ENCODE measurements at places on chromosomes 6 and 20. TPM values are rescaled to one million over a fixed set of nuclear protein-coding genes. Genes with fewer than 3 reads are reported as not detected.

- H3K27ac ChIP-seq = peak overlapping the region; percentile 93
- H3K4me1 ChIP-seq = peaks cover 31% of the 10 kb centered on the region
- H3K27me3 ChIP-seq = no peaks in the 10 kb centered on the region
- no peak for DNase-seq
- peak overlapping the region; percentile 81 for H3K4me3 ChIP-seq
Observed at GRCh38 chr20:63956664-63957003, 418 bp upstream of the UCKL1 start.

DNA sequence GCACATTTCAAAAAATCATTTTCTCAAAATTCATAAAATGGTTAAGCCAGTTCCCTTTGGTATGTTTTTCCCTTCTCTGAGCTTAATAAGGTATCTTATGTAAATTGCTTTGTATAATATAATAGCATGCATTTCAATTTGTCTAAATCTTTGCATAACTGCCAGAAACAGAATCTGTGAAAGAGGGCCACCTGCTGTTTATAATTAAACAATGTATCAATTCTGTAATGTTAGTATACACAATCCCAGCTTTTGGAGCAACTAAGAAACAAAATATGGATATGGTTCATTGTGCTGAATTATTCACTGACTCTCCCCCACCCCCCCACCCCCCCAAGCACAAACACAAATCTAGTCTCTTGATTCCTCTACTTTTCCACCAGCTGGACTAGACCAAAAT lies 54.8 kb downstream of the GPX5 start:
- no peak overlapping the region for H3K4me3 ChIP-seq
- H3K36me3 ChIP-seq = no peaks in the 10 kb centered on the region
- H3K27me3 ChIP-seq = peaks cover 25% of the 10 kb centered on the region
- no peaks in the 10 kb centered on the region for H3K4me1 ChIP-seq

DNA sequence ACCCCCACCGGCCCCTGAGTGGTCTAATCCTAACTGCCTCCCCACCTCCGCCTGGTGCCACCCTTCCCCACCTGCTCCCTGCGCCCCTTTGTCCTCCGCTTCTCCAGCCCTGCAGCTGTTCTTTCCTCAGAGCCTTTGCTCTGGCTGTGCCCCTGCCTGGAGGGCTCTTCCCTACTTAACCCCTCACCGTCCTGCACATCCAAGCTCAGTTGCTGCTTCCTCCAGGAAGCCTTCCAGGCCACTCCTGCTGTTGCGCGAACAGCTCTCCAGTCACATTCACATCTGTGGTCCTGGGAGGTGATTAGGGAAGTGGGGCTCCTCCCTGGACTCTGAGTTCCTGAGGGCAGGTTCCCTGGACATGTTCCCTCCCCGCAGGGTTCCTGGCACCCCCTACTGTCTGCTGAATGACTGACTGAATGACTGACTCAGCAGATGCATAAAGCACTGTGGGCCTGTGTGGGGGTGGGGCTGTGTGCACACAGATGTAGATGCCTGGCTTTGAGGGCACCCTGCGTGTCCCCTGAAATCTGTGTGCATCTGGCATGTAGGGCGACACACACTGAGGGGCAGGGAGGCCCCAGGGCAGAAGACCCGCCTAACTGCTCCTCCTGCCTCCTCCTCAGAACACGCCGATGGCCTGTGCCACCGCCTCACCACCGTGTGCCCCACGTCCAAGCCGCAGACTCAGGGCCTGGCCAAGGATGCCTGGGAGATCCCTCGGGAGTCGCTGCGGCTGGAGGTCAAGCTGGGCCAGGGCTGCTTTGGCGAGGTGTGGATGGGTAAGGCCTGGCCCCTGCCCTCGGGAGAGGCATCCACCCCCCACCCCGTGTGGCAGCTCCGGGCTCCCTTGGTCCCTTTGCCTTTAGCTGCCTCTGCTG lies 51.4 kb downstream of the SRC start:
- no peak overlapping the region for H3K4me3 ChIP-seq
- no peak overlapping the region for H3K27ac ChIP-seq
- no peak for DNase-seq
- H3K4me1 ChIP-seq = no peaks in the 10 kb centered on the region
- H3K36me3 ChIP-seq = no peaks in the 10 kb centered on the region

GRCh38 chr6:45426251-45426650 lies 48.5 kb upstream of the SUPT3H start:
- H3K27ac ChIP-seq = peak overlapping the region; percentile 30
- peak overlapping the region; percentile 15 for H3K4me3 ChIP-seq
- no peaks in the 10 kb centered on the region for H3K27me3 ChIP-seq
- peaks cover 46% of the 10 kb centered on the region for H3K4me1 ChIP-seq

DNA sequence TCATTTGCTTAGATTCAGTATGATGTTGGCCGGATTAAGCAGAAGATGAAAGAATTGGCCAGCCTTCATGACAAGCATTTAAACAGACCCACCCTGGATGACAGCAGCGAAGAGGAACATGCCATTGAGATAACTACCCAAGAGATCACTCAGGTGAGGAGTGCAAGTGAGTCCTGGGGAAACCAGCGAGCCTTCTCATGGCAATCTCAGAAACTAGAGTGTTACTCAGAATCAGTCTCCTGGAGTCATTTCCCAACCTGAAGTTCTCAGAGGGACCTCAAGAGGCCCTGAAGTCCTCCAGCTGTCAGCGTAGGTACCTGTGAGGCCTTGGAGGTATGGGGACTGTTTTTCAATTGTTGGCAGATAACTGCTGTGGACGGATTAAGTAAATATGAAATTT lies 16.9 kb downstream of the STX16 start:
- H3K27me3 ChIP-seq = no peaks in the 10 kb centered on the region
- DNase-seq = no peak
- no peak overlapping the region for H3K27ac ChIP-seq
- H3K4me1 ChIP-seq = peaks cover 23% of the 10 kb centered on the region
- no peak overlapping the region for H3K4me3 ChIP-seq
- peaks cover 42% of the 10 kb centered on the region for H3K36me3 ChIP-seq

DNA sequence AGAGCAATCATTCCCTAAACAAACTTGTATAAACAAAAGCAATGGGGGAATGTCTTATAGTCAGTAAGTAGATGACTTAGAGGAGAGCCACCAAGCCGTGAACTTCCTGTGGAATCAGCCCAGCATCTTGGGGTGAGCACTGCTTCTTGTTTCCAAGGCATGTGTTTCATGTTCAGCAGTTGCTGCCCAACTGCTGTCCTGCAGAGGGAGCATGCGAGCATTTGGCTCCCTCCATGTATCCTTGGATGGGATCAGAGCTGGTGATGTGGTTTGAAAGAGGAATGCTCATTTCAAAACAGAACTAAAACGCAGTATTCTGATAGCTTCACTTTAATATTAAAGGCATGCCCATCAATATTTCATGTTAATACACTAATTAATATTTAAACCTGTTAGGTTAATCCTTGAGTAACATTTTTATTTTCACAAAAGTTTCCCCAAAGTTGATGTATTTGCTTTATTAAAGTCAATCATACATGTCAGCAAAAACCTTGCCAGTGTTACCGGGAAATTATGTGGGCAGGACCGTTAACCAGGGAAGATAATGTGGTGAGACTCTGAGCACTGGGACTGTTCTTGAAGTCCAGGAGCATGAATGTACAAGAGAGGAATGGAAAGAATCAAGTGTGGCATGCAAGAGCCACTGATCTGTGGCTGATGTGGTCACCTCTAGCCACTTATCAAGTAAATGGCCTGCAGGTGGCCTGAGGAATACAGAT lies 172.1 kb upstream of the GGTLC1 start:
- no peak overlapping the region for H3K27ac ChIP-seq
- DNase-seq = peak; percentile 22
- no peaks in the 10 kb centered on the region for H3K27me3 ChIP-seq

GRCh38 chr6:129124347-129124746 lies 241.4 kb downstream of the LAMA2 start:
- no peak overlapping the region for H3K4me3 ChIP-seq
- no peak overlapping the region for H3K27ac ChIP-seq
- no peaks in the 10 kb centered on the region for H3K4me1 ChIP-seq
- H3K27me3 ChIP-seq = no peaks in the 10 kb centered on the region

GRCh38 chr20:44733341-44734069 lies 12.2 kb upstream of the KCNK15 start:
- H3K4me3 ChIP-seq = no peak overlapping the region
- H3K36me3 ChIP-seq = no peaks in the 10 kb centered on the region
- H3K27ac ChIP-seq = no peak overlapping the region
- H3K27me3 ChIP-seq = no peaks in the 10 kb centered on the region
- peak; percentile 77 for DNase-seq

GRCh38 chr6:159916752-159917151 lies 26.0 kb downstream of the MAS1 start:
- no peak overlapping the region for H3K27ac ChIP-seq
- peaks cover 10% of the 10 kb centered on the region for H3K27me3 ChIP-seq
- H3K4me1 ChIP-seq = no peaks in the 10 kb centered on the region
- no peak overlapping the region for H3K4me3 ChIP-seq
- no peaks in the 10 kb centered on the region for H3K36me3 ChIP-seq

- peak; percentile 76 for DNase-seq
- H3K4me1 ChIP-seq = peaks cover 27% of the 10 kb centered on the region
- no peaks in the 10 kb centered on the region for H3K27me3 ChIP-seq
Observed at GRCh38 chr20:34709831-34710567, 5.9 kb downstream of the TP53INP2 start.

DNA sequence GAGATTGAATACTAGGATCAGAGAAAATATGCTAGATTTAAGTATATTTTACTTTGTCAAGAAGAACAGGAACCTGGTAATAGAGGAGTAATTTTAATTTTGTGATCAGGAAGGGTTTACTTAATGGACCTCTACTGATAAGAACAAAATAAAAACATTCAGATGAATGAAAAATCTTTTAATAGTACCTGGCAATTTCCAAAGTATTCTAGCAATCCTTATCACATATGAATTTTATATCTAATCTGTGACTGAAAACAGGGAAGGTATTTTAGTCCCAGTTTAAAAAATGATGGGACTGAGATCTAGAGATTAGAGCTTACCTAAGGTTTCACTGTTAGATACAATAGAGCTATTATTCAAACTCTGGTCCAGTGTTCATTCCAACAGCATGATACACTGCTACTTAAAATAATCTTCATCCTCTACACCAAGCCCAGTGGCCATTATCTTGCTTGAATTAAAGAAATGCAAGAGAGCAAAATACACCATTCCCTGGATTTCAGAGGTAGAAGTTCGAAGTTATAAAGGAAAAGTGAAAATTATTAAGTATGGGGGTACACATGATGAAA lies 13.5 kb downstream of the SLC17A5 start:
- H3K36me3 ChIP-seq = peaks cover 9% of the 10 kb centered on the region
- H3K27me3 ChIP-seq = no peaks in the 10 kb centered on the region
- H3K4me3 ChIP-seq = no peak overlapping the region
- H3K27ac ChIP-seq = no peak overlapping the region
- peaks cover 5% of the 10 kb centered on the region for H3K4me1 ChIP-seq
- DNase-seq = no peak

DNA sequence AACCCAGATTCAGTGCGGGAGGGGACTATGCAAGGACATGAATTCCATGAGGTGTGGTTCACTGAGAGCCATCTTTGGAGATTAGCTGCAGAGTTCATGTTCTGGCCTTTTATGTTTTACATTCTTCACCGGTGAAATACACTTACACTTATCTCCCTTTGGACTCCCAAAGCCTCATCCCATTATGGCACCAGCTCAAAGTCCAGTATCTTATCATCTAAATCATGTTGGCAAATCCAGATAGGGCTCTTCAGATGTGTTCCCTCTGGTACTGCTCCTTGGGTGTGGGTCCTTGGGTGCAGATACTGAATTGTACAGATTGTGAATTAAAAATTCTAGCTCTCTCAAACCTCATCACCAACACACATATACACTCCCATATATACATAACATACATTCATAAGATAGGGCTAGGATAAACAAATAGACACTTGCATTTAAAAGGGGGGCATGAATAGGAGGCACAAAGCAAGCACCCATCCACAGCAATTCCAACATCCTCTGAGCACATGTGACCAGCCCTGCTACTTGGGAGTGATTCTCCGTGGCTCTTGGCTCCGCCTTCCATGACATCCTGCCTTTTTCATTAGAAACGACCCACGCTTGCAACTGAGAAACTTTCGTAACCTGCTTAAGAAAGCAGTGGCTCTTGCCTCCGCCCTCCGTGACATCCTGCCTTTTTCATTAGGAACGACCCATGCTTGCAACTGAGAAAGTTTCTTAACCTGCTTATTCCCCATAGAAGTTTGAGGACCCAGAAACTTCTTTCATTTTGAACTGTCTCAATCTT lies 53.6 kb upstream of the LRRC1 start:
- peak overlapping the region; percentile 54 for H3K27ac ChIP-seq
- peak; percentile 70 for DNase-seq
- no peaks in the 10 kb centered on the region for H3K36me3 ChIP-seq
- H3K4me1 ChIP-seq = peaks cover 11% of the 10 kb centered on the region

GRCh38 chr20:38935967-38936407 lies 9.8 kb downstream of the FAM83D start:
- no peak overlapping the region for H3K4me3 ChIP-seq
- DNase-seq = no peak
- no peaks in the 10 kb centered on the region for H3K4me1 ChIP-seq
- no peaks in the 10 kb centered on the region for H3K27me3 ChIP-seq
- no peak overlapping the region for H3K27ac ChIP-seq

DNA sequence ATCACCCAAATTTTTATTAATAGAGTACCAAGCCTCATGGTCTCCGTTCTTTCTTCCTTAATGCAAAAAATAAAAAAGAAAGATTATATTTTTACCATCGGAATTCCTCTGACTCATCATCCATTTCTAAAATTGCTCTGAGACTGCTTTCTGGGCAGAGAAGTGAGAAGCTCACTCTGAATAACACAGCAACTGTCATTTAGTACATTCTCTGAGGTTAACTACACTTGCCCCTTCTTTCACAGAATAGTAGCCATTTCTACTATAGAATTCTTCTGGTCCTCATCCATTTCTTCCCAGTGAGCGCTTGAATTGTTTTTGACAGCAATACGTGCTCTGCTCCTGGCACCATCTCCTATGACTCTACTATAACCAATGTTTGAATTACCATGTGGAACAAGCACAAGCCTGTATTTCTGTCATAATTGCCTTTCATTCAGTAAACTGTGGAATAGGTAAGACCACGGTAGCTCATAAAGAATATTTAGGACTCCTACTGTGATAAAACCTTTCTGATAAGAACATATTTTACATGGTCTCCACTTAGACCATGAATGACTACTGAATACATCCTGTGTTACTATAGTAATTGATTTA lies 435.5 kb upstream of the NRSN1 start:
- DNase-seq = no peak
- no peaks in the 10 kb centered on the region for H3K36me3 ChIP-seq
- H3K27me3 ChIP-seq = no peaks in the 10 kb centered on the region
- no peak overlapping the region for H3K27ac ChIP-seq
- H3K4me3 ChIP-seq = no peak overlapping the region

DNA sequence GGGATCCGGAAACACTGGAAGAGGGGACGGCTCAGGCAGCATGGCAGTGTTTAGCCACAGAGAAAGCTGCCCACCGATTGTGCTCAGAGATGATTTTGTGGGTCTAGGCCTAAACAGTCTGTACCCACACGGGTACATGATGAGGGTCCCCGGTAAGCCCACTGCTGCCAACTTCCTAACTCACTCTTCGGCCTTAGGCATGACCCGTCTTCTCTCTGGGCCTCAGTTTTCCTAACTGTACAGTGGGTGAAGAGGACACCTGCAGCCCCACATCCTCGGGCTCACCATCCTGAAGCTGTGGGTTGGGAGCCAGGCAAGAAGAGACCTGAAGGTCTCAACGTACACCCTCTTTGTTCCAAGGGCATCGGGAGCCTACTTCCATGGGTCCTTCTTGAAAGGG lies 6.5 kb downstream of the FOXP4 start:
- no peak overlapping the region for H3K27ac ChIP-seq
- no peak overlapping the region for H3K4me3 ChIP-seq
- H3K27me3 ChIP-seq = peaks cover 21% of the 10 kb centered on the region
- no peak for DNase-seq
- peaks cover 10% of the 10 kb centered on the region for H3K36me3 ChIP-seq

- no peaks in the 10 kb centered on the region for H3K4me1 ChIP-seq
- H3K27me3 ChIP-seq = no peaks in the 10 kb centered on the region
- H3K4me3 ChIP-seq = no peak overlapping the region
- no peak overlapping the region for H3K27ac ChIP-seq
Observed at GRCh38 chr6:86193821-86194220, 551.1 kb upstream of the SYNCRIP start.

Gene STAU1
- total RNA-seq = 57.7 TPM

Data from activated CD8-positive, alpha-beta T cell treated with anti-CD3 and anti-CD28 coated beads for 36 hours (primary cell).